Activated T-cell treated with anti-CD3 and anti-CD28 coated beads, Interleukin-2, amount 50 U/mL, for 24 hours (primary cell): ENCODE measurements at places on chromosomes 13 and 19.

GRCh38 chr13:23622985-23623384 lies 52.8 kb downstream of the TNFRSF19 start:
- no peak for DNase-seq

DNA sequence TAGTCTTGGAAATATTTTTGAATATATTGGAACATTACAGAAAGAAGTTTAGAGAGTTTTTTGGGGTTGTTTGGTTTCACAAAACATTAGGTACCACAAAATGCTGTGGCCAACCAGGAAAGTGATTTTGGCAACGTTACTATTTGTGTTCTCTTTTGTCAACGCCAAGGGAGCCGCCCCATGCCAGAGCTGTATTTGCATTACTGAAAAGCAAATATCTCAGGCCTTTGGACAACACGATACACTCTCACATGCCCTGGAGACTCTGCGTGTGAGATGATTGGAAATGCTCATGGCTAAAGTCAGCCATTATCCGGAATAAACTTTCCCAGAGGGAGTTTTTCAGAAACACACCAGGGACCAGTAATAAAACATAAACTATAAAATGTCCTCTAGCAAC lies 324.6 kb downstream of the SHISA2 start:
- DNase-seq = no peak

DNA sequence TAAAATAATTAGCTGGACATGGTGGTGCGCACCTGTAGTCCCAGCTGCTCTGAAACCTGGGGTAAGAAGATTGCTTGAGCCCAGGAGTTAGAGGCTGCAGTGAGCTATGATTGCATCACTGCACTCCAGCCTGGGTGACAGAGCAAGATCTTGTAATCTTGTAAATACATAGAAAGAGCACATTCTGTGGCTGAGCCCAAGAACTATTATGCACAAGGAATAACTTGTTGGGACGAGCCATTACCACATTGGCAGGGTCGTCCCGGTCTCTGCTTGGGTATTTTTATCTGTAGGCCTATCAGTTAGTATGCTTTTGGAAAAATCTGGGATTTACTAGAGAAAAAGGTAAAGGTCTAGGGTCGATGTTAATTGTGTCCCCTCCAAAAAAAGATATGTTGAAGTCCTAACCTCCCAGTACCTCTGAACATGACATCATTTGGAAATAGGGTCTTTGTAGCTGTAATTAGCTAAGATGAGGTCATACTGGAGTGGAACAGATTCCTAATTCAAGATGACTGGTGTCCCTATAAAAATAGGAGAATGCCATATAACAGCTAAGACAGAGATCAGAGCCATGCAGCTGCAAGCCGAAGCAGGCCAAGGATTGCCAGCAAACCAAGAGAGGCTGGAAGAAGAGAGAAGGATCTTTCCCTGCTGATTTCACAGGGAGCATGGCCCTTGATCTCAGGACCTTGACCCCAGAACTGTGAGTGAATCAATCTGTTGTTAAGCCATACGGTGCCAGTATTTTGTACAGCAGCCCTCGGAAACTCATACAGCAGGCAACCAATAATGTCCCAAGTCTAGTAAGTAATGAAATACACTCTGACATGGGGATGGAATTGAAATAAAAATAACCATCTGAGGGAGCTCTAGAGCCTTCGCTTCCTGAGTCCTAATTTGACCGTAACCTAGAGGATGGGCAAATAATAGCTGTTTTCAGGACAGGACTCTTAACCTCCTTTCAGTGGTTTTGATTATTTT lies 77.0 kb downstream of the TM9SF2 start:
- DNase-seq = no peak

GRCh38 chr13:73038064-73038463 lies 20.7 kb upstream of the KLF5 start:
- no peak for DNase-seq

DNA sequence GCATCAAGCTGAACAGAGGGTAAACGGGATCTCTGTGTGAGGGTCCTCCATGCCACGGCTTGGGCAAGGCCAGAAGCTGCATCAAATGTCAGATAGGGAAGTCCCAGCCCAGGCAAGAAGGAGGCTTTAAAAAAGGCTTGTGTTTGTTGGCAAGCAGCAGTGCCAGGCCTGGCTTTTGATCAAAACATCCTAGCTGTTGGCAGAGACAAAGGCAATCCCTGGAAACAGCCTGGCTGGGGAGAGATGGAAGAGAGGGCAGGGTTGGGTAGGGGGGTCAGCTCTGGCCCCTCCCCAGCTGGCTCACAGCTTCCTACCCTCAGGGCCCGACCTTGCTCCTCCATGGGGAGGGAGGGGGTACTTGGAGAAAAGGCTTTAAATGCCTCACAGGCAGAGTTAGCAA lies 61.8 kb upstream of the KCTD15 start:
- no peak for DNase-seq
